Activated CD4-positive, alpha-beta T cell treated with anti-CD3 and anti-CD28 coated beads, Interleukin-2, amount 10 ng/mL, durations not matched to agents 7 days and 5 days (primary cell): ENCODE measurements at places on chromosomes 6 and 20. TPM values are rescaled to one million over a fixed set of nuclear protein-coding genes. Genes with fewer than 3 reads are reported as not detected.

DNA sequence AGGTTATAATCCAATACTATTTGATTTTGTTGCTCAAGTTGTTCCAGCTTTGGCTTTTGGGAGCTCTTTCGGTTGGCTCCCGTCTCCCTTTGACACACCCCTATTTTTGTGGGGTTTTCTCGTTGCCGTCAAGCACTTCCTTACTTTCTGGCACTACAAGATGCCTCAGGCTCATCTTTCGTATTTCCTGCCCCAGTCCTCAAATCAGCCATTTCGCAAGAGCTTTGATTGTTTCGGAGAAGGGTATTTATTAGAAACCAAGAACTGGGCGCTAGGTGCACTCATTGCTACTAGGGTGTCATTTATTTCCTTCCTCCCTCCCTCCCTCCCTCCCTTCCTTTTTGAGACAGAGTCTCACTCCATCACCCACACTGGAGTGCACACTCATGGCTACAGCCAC, 13.3 kb upstream of the SOX12 start:
- no peak for DNase-seq

GRCh38 chr6:87716928-87717614, 15.0 kb upstream of the AKIRIN2 start:
- DNase-seq = no peak

- no peak for DNase-seq
Measured at GRCh38 chr6:2534406-2535042, 216.2 kb downstream of the MYLK4 start.

GRCh38 chr6:125983246-125983945, 2.9 kb upstream of the TRMT11 start:
- no peak for DNase-seq

PRR18 gene
- total RNA-seq = not detected

MCM9 gene
- total RNA-seq = 19.9 TPM

GTSF1L gene
- total RNA-seq = not detected
